CD4-positive, alpha-beta T cell treated with Interleukin-15 for 1 hour (primary cell): ENCODE measurements at places on chromosomes 7 and 10.

- peak; percentile 21 for DNase-seq
Measured at GRCh38 chr10:21526860-21527597, 1.5 kb upstream of the SKIDA1 start.

GRCh38 chr10:29158066-29158465, 130.8 kb upstream of the LYZL1 start:
- DNase-seq: no peak

DNA sequence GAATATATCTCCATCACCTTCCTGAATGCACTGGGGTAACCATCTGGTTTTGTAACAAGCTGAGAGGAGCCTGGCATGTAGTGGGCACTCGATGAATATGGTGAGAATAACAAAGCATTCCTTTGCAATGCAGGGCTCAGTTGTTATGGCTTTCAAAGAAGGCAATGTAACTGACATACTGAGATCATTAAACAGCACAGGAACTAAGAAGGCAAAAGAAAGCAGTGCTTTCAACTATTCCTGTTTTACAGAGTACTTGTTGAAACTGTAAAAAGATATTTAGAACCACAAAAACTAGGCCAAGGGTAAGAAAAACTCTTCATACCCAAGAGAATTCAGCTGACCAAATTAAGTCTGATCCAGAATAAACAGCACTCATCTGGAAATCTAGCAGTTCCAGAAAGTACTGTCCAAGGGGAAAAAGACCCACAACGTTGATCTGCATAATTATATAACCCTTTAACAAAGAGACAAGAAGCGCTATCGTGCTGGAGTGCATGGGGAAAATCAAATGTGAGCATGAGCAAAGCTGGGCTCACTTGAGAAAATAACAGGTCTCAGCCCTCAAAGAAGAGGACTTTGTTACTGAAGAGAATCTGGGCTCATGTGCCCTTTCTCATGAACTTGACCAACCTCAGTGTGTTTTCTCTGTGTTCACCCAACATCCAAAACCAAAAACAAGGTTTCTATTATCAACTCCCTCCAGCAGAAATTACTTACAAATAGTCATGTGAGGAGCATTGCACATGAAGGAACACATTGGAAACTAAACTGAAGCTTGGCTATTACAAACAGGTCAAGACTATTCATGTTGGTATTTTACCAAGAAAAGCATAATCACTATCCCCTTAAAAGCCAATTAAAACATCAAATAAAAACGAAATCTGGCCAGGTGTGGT, 116.2 kb downstream of the AVL9 start:
- DNase-seq: no peak

DNA sequence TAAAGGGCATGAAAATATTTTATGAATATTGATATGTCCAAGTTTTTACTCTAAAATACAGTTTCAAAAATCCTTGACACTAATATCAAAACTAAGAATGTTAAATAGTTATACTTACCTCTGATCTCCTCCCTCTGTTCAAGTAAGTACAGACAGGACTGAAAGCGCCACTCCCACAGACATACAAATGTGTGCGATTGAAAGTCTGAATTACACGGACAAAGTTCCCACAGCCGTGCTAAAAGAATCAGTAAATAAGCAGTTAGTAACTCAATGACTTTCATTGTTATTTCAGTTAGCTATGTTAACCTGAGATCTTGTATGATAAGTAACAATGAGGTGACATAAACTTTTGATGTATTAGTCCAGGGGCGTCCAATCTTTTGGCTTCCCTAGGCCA, 100.7 kb downstream of the SEMA3C start:
- DNase-seq: no peak

DNA sequence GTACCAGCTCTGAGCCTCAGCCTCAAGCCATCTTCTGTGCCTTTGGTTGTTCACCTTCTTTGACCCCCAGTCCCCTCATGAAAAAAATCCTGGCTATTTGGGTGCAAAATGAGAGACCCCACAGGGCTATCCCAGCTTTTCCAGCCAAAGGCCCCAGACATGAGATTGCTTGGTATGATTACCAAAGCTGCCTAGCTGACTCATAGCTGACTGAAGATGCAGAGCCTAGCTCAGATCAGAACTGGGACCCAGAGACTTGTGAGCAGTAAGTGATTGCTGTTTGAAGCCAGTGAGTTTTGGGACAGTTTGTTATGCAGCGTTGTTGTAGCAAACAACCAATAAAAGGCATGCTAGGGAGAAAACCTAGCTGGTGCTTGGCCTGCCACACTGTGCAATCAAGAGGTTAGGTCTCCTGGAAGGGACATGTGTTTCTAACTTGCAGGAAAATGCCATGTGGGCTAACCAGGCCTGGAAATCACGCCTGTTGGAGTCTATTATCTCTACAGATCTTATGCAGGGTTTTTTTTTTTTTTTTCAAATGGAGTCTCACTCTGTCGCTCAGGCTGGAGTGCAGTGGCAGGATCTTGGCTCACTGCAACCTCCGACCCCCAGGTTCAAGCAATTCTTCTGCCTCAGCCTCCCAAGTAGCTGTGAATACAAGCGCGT, 48.0 kb upstream of the DAGLB start:
- no peak for DNase-seq

- no peak for DNase-seq
Measured at GRCh38 chr10:4070921-4071660, 286.1 kb upstream of the KLF6 start.

DNA sequence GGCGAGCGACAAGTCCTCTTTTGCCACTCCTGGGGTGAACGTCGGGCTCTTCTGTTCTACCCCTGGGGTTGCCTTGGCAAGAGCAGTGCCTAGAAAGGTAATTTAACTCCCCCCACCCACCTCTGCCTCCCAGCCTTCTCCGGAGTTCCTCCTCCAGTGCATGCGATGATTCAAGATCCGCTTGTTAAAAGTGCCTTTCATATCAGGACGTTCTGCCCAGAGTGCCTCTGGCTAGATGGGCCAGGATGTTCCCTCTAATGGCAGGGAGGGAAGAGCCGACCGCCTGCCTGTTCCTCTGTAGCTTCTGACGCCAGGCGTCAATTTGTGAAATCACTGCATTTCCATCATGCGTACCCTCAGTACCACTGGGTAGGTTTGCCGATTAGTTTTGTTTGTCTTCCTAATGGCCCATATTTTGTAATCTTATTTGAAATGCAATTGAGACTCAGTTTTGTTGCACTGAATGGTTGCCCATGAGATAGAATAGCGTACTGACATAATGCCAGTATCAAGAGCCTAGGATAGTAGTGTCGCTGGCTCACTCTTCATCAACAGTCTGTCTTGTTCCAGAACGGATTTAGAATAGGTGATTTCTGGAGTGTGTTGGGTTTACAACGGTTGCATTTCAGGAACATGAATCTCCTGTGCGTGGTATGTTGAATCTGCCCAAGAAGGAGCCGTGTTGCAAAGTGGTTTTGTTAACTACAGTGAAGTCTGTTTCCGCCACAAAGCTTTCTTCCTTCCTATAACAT, 13.5 kb downstream of the ECHDC3 start:
- no peak for DNase-seq

GRCh38 chr10:1189166-1190051, 133.2 kb downstream of the WDR37 start:
- DNase-seq: no peak

GRCh38 chr10:43069579-43069978, 7.3 kb upstream of the RET start:
- DNase-seq: no peak

DNA sequence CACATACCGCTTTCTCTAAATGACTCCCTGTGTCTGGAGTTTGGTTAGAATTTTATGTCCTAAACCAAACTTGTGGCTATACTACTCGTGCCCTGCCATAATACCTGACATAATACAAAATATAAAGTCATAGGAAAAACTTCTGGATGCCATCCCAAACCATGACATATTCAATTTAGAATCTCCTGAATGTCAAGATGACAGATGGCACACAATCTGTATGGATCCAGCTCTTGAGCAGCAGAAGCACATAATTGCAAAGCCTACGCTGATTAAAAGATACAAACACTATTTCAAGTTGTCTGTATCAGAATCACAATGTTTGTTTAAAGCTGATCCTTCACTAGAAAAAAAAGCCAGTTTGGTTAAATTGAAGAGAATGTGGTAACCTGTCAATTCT, 22.4 kb upstream of the CDC14C start:
- DNase-seq: no peak

DNA sequence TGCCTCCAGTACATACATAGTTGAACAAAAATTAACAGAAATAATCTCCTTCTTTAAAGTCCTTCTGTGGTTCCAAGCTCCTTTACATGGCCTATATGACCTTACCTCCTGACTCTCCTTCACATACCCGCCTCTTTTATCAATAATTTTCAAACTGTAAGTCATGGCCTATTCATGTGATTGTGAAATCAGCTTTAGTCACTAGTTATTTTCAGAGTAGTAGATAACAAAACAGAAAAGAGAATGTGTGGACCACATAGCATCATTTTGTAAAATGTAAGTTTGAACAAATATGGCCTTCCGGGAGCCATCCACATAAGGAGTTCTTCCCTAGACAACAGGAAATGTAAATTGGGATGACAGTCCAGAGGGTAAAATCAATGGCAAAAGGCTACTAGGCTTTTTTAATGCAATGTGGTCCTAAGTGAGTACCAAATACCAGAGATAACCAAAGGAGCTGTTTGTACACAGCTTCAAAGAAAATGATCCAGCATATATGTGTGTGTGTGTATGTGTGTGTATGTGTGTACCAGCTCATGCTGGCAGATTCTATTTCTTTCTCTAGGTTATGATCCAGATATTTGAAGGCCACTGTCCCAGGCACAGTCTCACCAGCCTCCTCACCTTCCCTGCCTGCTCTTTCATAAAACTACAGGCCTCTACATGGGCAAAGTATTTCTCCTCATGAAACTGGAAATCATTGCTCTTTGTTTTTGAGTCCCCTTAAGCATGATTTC, 12.3 kb upstream of the FAM133B start:
- no peak for DNase-seq
